ENCODE measurements at places on chromosomes 7 and 10. TPM values are rescaled to one million over a fixed set of nuclear protein-coding genes. Genes with fewer than 3 reads are reported as not detected.

The NME8 gene
- total RNA-seq: not detected

The CDH23 gene
- total RNA-seq: 0.37 TPM

The NRP1 gene
- 39.6 TPM for total RNA-seq

The CTTNBP2 gene
- total RNA-seq: 4.8 TPM

The ZCCHC24 gene
- total RNA-seq: 8.7 TPM

The PLAC9 gene
- not detected for total RNA-seq

The YWHAG gene
- 100 TPM for total RNA-seq

The TMEM184A gene
- 2.3 TPM for total RNA-seq

The FAM24B gene
- total RNA-seq: 5.1 TPM

The HTR5A gene
- total RNA-seq: not detected

The H2BK1 gene
- total RNA-seq: 0.64 TPM

The GPRIN2 gene
- not detected for total RNA-seq

The CPA5 gene
- total RNA-seq: not detected

The FAM180A gene
- total RNA-seq: not detected

The MALRD1 gene
- not detected for total RNA-seq

The LIPF gene
- total RNA-seq: not detected

The ZNF775 gene
- total RNA-seq: 0.56 TPM

The NPSR1 gene
- total RNA-seq: not detected

The CALCR gene
- not detected for total RNA-seq

The EGFR gene
- total RNA-seq: 12.6 TPM

The LRRC61 gene
- total RNA-seq: not detected

The PCBD1 gene
- 18.8 TPM for total RNA-seq
